ENCODE measurements at places on chromosomes 6 and 20.

GRCh38 chr20:57894096-57894495 lies 184.3 kb upstream of the PMEPA1 start:
- no peak for DNase-seq

DNA sequence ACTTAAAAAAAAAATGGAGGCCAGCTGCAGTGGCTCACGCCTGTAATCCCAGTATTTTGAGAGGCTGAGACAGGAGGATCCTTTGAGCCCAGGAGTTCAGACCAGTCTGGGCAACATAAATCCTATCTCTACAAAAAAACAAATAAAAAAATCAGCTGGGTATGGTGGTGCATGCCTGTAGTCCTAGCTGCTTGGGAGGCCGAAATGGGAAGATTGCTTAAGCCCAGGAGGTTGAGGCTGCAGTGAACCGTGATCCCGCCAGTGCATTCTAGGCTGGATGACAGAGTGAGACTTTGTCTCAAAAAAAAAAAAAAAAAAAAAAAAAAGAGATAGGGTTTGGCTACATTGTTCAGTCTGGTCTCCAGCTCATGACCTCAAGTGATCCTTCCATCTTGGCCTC lies 29.7 kb downstream of the MYO6 start:
- DNase-seq, result no peak

DNA sequence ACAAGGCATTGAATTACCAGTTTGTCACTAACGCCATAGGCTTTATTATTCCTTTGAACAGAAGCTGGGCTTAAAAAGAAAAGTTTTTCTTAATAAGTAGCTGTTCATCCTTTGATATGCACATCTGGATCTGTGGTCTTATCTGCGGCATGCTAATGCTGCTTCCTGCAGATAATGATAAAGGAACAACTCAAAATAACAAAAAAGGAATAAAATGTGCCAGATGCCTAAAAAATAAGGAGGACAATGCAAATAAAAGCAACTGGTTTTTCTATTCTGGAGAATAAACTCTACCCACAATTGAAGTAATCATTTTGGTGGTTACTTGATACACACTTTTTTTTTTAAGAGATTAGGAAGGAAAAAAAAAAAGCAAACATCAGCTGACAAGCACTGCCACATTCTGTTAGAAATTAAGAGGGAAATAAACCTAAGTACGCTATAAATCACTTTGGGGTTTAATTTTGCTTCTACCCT lies 156.8 kb upstream of the SALL4 start:
- DNase-seq, result no peak

- DNase-seq, result peak; percentile 14
Measured at GRCh38 chr6:97292671-97293070, 9.7 kb upstream of the MMS22L start.

GRCh38 chr6:136102991-136103688 lies 147.0 kb downstream of the MTFR2 start:
- DNase-seq, result no peak

DNA sequence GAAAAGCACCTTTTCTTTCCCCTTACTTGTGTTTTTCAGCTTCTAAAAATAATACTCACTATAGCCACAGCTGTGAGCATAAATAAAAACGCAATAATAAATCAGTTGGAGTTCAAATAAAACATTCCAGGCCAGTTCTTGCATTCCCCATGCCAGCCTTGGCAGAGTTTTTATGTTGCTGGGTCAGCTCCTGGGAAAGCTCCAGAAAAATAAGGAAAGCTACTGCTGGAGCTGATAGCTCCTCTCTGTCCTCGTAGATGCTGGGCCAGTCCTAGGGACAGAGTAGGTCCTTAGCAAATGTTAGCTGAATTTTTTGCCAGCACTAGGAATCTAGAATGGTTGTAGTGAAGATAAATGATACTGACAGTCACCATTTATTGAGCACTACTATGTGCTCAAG lies 389.0 kb upstream of the SYNCRIP start:
- DNase-seq, result no peak

- DNase-seq, result no peak
Measured at GRCh38 chr6:142265476-142265875, 36.3 kb upstream of the ADGRG6 start.

- no peak for DNase-seq
Measured at GRCh38 chr6:11972806-11973205, 39.3 kb upstream of the HIVEP1 start.

DNA sequence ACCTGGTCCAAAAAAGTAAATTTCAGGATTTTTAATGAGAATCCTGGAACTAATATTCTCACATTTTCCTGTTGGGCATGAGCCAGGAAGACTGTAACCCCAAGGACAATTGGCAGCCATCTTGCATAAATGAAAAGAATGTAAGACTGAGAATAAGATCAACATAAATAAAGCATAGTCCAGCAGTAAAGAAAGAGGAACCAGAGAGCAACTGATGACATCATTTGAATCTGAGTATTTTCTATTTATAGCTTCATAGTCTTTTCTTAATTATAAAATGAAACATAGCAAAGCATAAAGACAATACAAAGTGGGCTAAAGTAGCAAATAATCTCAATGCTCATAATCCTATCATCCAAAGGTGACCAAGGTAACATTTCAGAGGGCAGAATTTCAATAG lies 26.6 kb upstream of the FBXL4 start:
- DNase-seq, result no peak

DNA sequence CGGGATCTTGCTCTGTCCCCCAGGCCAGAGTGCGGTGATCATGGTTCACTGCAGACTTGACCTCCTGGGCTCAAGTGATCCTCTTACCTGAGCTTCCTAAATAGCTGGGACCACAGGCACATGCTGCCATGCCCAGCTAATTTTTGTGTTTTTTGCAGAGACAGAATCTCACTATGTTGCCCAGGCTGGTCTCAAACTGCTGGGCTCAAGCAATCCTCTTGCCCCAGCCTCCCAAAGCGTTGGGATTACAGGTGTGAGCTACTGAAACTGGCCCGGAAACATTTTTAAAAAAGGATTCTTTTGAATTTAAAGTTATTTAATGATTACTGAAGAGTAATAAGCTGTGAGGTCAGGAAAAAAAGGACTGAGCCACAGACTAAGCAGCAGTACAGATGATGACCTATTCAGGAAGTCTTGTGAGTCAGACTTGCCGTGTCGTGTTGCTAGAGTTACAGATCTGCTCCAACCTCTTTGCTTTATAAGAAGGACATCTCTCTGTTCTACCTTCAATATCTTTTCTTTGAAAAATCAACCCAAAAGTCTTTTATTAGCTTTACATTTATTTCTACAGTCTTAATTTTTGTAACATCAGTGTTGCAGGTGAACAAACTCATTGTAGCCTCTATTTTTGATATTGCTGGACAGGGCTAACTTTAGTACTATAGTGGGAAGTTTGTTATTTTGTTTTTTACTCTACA lies 108.7 kb downstream of the NCOA3 start:
- peak; percentile 76 for DNase-seq

DNA sequence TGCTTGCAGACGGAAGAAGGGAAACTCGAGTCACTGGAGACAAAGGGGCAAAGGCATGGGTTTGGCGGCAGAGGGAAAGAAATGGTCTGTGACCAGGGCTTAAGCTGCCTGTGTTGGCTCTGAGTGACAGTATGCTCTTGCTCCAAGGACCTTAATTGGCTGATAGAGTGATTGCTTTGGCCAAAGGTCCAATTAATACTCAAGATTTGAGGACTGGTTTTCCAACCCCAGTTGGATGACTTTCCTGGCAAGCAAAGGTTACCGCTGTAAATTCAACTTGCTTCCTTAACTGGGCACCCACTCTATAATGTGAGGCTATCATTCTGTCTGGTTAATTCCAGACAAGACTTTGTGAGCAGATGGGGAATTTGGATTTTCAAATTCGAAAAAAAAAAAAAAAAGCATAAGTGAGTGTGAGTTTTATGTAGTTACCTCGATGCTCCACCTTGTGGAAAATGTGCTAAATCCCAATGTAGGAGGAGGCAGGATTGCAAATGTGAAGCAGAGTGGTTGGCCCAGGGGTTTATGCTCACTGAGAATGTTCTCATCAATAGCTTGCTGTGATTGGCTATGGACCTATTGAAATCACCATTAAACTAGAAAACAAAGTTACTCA lies 150.7 kb upstream of the GMDS start:
- DNase-seq, result peak; percentile 13

DNA sequence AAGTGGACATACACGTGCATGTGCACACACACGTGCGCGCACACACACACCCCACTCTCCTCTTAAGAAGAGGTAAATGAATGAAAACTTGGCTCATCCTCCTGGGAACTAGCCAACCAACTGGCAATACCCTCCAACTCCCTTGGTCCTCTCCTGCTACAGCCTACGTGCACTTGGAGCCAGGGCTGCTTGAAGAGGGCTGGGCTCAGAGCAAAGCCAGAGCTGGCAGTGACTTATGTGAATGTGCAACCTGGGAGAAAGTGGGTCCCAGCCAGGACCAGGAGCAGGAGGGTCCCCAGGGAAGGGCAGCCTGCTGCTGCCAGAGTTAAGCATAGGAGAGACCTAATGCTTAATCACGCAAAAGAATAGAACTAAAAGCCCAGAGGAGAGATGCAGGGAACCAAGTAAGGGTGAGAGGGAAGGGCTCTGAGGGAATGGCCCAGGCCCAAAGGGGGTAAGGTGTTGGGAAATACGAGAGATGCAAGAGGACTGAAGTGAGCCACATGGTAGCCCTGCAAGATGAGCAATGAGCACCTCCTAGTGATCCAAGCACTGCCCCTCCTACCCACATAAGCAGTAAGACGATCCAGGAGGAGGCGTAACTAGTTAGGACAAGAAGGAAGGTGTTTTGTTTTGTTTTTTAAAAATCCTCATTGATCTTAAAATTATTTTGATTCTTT lies 24.7 kb downstream of the TRAF3IP2 start:
- no peak for DNase-seq

GRCh38 chr6:25028328-25028727 lies 92.6 kb upstream of the RIPOR2 start:
- DNase-seq, result no peak

DNA sequence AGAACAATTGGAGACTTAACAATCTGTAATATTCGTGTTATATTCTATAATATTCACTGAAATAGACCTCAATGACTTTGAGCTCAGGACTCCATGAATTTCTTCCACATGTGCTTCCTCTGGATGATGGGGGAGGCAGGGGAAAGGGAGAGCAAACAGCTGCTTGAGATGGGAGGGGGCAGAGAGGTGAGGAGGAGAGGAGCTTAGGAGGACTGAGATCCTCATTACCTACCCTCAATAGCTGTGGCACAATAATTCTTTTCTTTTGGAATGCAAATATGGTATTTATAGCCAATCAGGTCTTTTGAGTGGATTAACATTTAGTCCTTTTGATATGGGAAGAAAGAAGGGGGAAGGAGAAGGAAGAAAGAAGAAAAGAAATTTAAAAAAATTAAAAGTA lies 64.1 kb upstream of the ZNF217 start:
- no peak for DNase-seq

GRCh38 chr6:124294574-124295200 lies 491.0 kb downstream of the NKAIN2 start:
- peak; percentile 2 for DNase-seq

GRCh38 chr6:168873278-168874190 lies 380.1 kb downstream of the THBS2 start:
- DNase-seq, result no peak

DNA sequence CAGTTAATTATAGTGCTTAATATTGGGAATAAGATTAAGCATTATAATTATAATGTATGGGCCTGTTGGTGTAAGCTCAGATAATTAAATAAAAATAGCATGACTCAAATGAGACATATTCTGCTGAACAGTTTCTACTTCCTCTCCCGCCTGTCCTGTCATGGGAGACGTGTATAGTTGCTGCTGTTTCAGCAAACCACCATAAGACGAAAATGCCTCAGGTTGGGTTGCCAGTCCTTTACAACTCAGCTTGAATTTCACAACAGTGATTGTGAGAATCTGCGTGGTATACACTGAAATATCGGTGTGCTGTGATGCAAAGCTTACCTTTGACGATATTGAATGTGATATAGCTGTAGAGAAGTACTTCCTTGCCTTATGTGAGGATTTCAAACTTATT lies 99.5 kb downstream of the POPDC3 start:
- DNase-seq, result no peak

DNA sequence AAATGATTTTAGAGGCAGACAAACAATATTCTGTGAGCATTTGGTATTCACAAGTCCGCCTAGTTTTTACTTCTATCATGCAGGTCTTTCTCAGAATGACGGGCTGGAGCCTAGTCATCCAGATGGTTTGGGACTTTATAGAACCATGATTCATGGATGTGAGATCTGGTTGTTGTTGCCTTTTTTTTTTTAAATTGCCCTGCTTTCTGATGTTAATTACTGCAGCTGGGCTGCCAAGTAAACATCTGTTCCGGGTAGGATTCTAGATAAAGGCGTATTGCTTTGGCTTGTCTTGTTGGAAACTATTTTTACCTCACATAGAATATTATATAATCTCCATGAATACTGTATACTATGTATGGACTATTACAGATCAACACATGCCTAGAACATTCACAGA lies 58.1 kb downstream of the RNF217 start:
- DNase-seq, result peak; percentile 47

DNA sequence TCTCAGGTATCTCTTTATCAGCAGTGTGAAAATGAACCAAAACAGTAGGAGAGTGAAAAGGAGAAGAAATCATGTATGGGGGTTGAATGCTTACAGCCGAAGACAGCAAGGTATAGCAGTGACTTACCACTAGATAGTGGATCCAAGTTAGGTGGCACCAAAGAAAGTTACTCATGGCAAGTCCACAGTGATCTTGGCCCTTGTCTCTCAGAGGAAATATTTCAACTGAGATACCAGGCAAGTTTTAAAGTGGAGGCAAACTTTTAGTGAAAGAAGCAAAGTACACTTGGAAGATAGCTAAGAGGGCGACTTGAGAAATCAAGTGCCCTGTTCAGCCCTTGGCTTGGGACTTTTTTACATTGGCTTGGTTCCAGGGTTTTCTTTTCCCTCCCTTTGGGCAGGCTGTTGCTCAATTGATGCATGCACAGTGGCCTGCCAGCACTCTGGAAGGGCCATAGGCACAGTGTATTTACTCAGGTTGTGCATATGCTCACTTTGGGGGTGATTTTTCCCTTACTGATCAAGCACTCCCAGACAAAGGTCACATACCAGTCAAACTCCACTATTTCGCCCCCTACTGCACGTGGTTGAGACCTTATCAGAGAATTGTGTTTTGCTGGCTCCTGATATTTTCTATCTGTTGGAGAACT lies 329.5 kb upstream of the KHDRBS2 start:
- no peak for DNase-seq
